Activated CD4-positive, alpha-beta T cell treated with anti-CD3 and anti-CD28 coated beads, Interleukin-2, amount 10 ng/mL, durations not matched to agents 24 days and 14 days (primary cell): ENCODE measurements at places on chromosomes 5 and 9.

DNA sequence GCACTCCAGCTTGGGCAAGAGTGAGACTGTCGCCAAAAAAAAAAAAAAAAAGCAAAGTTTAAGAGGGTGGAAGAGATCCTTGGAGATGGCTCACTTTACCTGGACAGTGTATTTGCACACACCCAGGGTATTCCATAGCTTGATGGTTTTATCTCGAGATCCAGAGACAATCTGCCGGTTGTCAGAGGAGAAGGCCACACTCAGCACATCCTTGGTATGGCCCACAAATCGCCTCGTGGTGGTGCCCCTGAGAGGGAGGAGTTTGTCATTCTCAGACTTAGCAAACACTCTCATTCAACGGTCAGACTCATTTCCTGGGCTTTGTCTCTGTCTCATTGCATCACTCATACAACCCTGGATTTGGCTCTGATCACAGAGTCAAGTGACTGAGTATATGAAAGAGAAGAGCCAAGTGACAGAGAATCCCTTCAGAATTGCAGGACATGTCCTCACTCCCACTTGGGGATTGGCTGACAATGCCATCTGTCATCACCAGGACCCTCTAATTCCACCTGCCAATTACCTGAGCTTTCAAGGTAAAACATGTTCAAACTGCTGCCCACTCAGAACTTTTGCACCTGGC, 2.2 kb downstream of the RACK1 start:
- DNase-seq = peak; percentile 76

- DNase-seq = no peak
Observed at GRCh38 chr5:178404987-178405386, 172.4 kb upstream of the PHYKPL start.

- no peak for DNase-seq
Observed at GRCh38 chr9:114112778-114113584, 13.9 kb upstream of the KIF12 start.

DNA sequence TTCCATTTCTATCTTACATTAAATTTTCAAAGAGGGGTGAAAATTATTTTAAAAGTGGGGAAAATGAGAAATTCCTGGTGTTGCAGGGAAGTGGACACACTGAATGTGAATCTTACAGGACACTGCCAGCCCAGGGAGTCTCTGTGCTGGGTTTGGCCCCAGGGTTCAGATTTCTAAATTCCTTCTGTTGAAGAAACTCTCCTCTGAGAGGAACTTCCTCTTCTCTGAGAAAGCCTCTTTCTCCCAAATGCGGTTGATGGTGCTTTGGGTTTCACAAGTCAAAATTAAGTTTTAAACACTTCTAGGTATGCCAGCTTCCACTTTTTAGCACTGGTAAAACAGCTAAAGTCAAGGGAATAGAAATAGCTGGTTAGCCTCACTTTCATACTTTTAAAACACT, 317.9 kb upstream of the ITGA1 start:
- DNase-seq = no peak

GRCh38 chr5:169716287-169716686, 79.2 kb downstream of the DOCK2 start:
- no peak for DNase-seq

GRCh38 chr9:108681851-108682590, 173.8 kb downstream of the ACTL7B start:
- no peak for DNase-seq

- DNase-seq = no peak
Observed at GRCh38 chr9:72925891-72926290, 27.0 kb downstream of the ALDH1A1 start.

DNA sequence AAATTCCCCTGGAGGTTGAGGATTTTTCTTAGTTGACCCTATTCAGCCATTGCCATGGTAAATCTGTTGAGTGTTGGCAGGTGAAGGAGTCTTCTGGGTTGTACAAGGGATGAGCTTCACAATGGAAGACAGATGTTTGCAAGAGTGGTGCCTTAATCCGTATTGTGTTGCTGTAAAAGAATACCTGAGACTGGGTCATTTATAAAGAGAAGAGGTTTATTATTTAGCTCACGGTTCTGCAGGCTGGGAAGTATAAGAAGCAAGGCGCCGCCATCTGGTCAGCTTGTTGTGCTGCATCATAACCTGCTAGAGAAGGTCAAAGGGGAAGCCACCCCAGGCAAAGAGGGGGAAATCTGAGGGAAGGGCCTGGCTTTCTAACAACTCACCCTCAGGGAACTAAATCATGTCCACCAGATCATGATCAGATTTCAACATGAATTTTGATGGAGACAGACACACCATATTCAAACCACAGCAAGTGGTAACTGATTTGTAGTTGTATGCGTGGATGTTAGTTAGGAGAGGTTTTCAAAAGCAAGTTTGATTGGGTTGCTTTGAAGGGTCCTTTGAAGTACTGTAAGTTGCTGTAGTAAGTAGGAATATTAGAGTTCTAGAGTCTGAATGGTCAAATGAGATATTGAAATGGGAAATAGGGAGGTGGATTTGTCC, 2.5 kb downstream of the TNPO1 start:
- DNase-seq = peak; percentile 82

- DNase-seq = peak; percentile 63
Observed at GRCh38 chr5:14869668-14870164, 1.9 kb downstream of the ANKH start.

DNA sequence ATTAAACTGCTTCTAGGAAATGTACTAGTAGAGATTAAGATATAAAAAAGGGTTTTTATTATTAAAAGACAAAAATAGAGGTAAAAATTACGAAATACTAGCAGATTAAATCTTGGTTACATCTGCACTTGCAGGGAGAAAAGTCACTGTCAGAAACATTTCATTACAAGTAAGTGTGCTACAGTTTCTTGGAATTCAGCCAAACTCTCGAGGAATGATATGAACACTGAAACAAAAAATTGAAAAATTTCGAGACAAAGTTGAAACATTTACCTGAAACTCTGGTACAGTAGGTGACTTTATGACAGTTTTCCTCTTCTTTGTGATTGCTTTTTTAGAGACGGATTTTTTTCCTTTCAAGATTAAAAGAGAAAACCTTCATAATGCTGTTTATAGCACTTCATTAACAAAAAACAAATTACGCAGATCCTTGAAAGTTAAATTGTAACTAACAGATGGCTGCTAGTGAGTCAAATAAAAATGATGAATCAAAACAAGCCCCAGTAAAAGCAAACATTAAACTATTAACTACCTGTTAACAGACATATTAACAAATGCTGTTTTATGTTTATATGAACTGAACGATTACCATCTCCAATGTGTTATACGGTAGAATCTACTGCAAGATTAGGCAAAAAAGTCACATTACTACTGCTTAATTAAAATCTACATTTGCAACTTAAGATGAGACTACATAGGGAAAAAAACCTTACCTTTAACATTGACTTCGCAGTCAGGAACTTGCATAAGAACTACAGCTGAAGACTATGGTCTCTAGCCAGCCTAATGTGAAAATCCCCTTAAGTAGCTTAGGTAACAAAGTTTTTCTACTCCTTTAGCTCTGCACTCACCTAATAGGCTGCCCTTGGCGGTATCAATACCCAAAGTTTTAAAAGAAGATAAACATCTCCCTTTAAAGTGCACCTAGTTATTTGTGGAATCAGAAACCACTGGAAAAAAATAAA, 61.4 kb downstream of the RANBP6 start:
- DNase-seq = no peak

DNA sequence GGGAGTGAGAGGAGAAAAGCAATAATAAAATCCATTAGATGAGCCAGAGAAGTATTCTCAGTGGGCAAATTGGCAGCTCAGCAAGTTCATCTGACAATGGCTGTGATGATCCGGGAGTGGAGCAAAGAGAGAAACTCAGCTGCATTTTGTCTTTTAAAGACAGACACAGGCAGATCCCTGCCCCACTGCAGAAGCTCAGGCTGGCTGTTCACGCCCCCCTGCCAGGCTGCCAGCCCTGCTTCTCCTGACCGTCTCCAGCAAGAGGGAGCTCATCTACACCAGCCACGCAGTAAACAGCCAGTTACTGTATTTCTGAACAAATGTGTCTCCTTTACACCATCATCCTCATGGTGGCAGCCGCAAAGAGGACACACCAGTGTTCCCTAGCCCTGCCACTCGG, 114.3 kb upstream of the SARDH start:
- no peak for DNase-seq

- no peak for DNase-seq
Observed at GRCh38 chr5:124639095-124639665, 107.3 kb downstream of the ZNF608 start.

- DNase-seq = no peak
Observed at GRCh38 chr5:6805841-6806240, 92.6 kb downstream of the TENT4A start.

DNA sequence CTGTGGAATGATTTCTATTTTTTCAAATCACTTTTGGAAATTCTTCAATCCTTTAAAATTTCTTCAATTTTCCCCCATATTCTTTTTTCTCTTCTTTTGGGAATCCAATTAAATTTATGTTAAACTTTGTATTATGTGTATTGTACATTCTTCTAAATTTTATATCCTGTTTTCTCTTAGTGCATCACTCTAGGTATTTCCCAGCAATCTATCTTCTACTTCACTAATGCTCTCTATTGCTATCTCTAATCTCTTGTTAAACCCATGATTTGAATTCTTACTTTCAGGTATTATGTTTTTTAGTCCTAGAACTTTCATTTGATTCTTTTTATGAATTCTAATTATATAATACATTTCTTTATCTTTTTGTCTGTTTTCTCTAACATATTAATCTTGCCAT, 23.4 kb upstream of the SLC24A2 start:
- DNase-seq = no peak

DNA sequence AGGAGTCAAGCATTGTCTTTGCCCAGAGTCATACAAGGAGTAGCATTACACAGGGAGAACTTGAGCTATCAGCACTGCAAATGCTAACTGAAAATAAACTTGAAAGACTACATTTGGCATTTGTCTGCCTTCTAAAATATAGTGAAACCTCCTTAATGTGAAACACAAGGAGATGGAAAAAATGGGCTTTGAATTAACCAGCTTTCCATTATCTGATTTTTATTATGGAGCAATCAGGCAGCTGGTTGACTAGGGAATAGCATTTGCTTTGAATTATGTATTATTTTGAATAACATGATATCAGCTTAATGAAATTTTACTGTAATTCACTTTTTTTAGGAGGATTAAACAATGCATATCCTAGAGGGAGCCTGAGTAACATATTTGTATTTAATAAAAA, 130.8 kb downstream of the GDNF start:
- no peak for DNase-seq

DNA sequence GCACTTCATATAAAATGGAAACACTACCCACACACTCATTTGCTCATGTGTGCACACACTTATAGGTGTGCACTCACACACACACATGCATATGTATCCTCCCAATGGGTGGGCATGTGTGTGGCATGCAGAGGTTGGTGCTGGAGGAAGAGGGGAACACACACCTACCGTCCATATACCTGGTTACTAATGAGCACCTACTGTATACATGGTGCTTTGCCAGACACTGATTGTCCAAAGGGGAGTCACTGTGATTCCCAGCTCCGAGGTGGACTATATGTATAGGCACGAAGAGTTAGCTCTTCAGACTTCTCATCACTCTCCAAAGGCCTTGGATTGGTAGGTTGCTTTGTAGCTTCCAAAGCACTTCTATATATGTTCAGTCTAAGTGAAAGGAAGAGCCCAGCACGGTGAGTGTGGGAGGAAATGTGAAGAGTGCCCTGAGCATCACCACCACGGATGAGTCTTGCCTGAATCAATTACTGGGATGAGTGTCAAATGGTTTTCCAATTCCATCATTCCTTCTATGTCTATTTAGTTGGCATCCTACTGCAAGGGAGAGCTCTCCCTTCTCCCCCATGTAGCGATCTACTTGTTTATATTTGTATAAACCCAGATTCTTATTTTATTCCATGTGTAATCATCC, 12.6 kb upstream of the ERGIC1 start:
- no peak for DNase-seq

- DNase-seq = peak; percentile 75
Observed at GRCh38 chr5:132883261-132883834, 9.9 kb downstream of the LEAP2 start.

DNA sequence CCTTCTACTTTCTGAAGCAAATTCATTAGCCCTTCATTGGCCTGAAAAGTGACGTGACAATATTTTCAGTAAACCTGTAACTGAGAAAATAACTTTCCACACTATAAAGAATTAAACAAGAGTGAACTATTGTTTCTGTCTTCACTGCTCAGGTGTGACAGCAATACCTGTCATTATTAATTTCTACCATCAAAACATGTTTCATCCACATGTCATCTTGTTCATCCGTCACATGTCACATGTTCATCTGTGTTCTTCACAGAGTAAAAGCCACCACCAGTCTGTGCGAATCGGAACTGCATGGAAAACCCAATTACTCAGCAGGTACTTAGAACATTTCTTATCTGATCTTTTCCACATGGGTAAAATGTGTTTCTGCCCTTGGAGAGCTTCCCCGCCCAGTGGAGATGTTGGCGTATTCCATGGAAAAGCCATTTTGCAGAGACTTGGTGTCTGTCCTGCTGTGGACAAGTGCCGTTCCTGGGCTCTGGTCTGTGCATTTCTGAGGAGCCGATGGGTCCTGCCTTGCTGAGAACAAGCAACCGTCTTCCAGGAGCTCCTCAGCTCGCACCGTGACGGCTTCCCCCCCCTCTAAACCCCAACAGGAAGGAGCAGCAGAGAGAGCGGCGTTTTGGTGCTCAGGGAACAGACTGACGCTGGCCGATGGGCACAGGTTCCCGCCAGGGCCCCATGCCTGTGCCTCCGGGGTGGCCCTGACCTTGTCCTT, 10.6 kb upstream of the EXOC3 start:
- DNase-seq = no peak

DNA sequence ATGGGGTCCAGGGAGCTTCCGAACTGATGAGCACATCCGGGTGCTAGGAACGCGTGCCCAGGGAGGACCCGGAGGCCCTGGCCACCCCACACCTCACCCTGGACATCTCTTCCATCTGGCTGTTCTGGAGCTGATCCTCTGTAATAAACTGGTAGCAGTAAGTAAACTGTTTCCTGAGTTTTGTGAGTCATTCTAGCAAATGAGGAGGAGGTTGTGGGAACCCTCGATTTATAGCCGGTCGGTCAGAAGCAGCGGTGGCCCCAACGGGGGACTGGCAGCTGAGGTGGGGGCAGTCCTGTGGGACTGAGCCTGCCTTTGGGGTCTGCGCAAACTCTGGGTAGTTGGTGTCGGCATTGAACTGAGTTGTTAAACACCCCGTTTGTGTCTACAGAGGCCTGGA, 15.4 kb upstream of the UBAC1 start:
- DNase-seq = no peak

GRCh38 chr5:158553195-158553961, 546.3 kb downstream of the EBF1 start:
- DNase-seq = no peak

DNA sequence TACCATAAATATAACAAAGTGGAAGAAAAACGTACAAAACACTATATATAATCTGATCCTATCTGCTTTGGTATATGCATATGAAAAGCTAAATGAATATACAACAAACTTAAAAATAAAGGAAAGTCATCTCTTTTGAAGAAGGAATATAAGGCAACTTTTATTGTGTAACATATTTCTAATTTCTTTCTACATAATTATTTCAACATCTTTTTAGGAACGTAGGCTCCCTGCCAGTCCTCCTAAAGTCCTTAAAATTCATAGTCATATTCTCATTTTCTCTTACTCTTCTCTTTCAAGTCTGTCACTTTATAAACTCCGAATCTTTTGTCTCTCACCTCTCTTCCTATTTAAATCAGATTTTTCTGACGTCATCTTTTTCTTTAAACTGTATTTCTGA, 9.6 kb downstream of the DEPDC1B start:
- DNase-seq = no peak
